Foreskin fibroblast (primary cell): ENCODE measurements at places on chromosomes 5 and 9.

GRCh38 chr5:179901462-179901861, 6.2 kb downstream of the TBC1D9B start:
- no peak for DNase-seq

- DNase-seq, result no peak
These were observed 145.5 kb upstream of the LHFPL2 start for GRCh38 chr5:78793907-78794662.

- DNase-seq, result no peak
These were observed 18.0 kb downstream of the IL5 start for GRCh38 chr5:132525299-132525724.

DNA sequence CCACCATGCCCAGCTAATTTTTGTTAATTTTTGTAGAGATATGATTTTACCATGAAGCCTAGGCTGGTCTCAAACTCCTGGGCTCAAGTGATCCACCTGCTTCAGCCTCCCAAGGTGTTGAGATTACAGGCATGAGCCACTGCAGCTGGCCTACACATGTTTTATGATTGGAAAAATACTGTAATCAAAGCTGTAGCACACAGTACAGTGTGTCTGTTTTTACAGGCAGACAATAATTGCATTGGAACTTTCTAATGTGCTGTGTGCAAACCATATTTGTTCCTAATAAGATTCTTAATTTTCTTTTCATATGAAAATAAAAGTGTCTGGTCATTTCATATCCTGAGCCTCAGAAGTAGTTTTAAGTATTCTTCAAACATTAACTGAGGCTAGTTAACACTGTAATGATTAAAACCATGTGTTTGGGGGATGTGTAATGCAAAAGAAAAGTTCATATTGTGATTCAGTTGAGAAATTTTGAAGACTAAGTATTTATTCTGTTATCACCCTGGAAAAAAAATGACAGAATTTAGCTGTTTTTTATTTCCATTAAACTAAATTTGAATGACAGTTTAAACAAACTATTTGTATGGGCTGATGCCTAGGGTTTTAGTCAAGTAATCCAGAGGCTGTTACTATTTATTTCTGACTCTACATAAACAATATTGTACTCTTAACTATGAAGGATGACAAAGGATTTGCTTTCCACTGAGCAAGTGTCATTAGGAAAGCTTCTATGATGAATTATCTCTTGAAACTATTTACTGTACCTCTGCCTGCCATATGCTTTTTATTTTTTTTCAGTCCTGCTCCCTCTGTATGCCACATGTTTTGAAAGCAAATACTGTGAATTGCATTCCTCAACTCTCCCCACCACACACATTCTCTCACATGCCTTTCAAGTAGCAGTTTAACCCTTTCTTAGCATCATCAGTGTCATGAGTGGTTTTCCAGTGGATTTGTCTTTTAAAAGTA, 111.5 kb downstream of the MTREX start:
- peak; percentile 63 for DNase-seq

DNA sequence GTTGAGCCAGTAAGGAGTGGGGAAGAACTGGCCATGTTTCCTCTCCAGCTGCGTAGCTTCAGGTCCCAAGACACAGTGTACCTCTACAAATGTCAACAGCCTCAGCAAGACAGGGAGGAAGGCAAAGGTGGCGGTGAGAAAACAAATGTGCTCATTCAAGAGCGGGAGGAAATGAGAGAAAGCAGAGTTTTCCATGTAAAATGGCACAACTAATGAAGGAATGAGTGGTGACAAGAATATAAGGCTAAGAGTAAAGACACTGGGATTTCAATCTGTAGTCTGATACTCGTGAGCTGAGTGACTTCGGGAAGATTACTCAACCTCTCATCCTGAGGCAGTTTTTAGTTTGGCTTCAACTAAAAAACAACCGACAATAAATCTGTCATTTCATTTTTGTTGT, 67.6 kb downstream of the DPYSL3 start:
- DNase-seq, result no peak

DNA sequence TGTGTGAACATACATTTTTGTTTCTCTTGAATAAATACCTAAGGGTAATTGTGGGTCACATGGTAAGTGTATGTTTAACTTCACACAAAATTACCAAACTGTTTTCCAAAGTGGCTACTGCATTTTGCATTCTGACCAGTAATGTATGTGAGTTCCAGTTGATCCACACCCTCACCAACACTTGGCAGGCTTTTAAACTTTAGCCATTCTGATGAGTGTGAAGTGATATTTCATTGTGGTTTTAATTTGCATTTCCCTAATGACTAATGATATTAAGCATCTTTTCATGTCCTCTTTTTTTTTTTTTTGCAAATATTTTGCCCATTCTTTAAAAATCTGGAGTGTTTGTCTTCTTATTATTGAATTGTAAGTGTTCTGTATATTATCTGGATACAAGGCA, 53.5 kb upstream of the MAST4 start:
- DNase-seq, result no peak

DNA sequence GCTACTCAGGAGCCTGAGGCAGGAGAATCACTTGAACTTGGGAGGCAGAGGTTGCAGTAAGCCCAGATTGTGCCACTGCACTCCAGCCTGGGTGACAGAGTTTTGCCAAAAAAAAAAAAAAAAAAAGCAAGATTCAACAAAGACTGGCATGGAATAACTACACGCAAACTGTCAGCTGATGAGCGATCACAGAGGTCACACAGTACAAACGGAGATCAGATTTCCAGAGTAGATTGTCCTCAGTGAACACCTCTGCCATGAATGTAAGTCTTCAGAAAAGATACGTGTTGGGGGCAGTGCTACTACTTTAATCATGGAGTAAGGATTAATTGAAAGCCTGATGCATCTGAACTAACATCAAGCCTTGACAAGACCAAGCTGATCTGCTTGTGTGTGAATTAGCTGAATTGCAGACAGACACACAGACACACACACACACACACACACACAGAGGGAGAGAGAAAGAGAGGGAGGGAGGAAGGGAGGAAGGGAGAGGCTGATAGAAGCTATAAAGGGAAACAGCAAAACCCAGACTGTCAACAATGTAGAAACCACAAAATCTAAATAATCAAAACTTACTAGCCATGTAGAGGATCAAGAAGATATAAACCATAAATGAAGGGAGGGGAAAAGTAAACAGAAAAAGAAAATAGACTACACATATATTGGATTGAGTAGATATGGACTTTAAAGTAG, 222.9 kb upstream of the ZNF462 start:
- no peak for DNase-seq

DNA sequence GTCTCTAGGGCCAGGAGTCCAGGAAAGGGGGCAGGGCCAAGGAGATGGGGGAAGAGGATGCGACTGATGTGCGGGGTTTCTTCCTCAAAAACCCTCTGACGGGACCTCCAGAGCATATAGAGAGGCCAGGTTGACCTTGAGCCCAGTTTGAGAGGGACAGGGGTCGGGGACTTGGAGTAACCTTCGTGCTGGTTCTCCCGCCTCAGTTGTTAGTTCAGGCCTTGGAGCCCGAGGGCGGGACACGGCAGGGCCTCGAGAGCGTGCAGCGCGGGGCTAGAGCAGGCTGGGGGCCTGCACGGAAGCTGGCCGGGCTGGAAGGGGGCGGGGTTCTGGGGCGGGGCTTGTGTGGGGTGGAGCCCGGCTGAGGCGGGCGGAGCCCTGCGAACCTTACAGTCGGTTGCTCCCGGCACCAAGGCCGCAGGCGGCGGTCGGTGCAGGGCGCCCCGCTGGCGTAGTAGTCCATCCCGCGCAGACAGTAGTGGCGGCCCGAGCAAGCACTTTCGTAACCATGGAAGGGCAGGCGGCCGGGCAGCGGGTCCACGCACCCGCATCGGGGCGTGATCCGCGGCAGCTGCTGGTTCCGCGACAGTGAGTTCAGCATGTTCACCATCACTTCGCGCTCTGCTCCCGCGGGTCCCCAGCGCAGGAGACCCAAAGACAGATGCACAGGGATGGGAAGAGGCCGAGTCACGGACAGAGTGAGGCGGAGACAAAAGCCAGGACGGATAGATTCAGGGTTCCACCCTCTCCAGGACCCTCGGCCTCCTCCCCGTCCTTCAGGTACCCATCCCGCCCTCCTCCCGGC, 4.0 kb upstream of the MYORG start:
- peak; percentile 86 for DNase-seq

GRCh38 chr5:160152901-160153300, 33.7 kb upstream of the PWWP2A start:
- DNase-seq, result no peak

GRCh38 chr9:5715548-5716127, 86.7 kb downstream of the RIC1 start:
- DNase-seq, result no peak

DNA sequence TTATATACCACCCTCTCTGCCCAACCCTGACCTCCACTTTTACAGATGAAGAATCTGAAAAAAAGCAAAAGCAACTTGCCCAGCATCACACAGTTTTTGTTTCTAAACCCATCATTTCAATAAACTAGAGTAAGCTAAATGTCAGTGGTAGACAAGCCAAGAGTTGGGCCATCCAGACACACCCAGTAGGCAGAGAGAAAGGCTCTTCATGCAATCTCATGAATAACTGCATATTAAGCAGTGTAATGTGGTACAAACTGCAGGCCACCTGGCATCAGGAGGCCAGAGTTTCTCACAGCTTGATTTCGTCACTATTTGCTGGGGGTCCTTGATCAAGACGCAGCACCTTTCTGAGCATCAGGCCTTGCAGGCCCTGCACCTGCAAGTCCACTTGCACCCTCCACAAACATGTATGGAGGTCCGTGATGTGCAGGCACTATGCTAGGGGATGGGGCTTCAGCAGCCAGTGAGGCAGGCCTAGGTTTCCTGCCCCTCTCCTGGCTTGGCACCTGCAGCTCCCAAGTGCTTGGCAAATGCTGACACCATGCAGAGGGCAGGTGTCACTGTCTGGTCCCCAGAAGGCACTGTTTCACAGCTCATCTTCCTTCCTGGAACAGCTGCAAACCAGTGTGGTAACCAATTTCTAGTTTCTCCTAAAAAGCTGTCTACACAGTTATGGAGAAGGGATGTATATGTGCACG, 29.8 kb downstream of the ADAM19 start:
- no peak for DNase-seq

DNA sequence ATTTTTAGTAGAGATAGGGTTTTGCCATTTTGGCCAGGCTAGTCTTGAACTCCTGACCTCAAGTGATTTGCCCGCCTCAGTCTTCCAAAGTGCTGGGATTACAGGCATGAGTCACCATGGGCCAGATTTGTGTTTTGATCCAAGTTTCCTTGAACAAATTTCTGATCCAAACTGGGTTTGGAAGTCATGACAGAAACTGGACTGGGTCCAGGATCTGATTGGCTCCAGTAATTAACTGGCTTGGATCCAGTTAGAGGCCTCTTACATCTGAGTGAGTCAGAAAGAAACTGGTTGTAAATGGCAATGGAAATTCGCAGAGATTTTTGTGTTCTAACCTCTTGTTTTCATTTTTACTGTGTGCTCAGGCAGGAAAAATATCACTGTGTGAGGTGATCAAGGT, 141.6 kb downstream of the SLC25A46 start:
- DNase-seq, result peak; percentile 83

DNA sequence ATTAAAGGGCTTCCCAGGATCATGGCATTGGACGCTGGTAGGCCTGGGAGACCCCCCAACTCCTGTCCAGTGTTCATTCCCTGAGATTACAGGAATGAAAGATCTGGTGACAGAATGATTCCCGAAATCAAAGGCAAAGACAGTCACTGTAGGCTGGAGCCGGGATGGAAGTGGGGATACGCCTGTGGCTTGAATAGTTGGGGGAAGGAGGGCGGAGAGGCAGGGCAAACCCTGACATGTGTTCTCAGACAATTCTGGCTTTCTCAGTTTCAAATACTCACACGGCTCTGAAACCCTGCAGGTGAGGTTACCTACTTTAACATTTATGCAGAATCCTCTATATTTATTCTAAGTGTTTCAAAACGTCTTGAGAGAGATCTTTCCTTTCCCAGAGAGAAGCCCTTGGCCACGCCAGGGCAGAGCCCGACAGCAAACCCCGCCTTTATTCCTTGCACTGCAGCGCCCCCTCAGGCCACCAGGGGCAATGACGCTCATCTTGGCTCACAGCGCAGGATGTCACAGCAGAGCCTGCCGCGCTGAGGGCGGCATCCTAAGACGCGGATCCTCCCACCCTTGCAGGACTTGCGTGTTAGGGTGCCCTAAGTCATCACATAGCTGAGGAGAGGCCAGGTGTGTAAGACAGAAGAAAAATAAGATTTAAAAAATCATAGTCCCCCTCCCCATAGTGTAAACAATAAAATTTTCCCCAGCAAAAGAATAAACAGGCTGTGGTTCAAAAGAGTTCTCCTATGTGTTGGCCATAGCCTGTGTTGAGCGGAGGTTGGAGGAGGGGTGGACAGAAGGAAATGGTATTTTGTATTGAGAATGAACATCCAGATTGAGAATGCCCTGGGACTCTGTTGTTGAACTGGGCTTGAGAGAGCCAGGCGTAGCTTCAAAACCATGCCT, 284.5 kb downstream of the NTRK2 start:
- DNase-seq, result no peak

GRCh38 chr5:96687812-96688453, 25.8 kb downstream of the CAST start:
- DNase-seq, result peak; percentile 71

GRCh38 chr9:105651806-105652205, 10.5 kb upstream of the TAL2 start:
- DNase-seq, result no peak

- DNase-seq, result no peak
These were observed 370.6 kb upstream of the PIK3R1 start for GRCh38 chr5:67844924-67845323.

DNA sequence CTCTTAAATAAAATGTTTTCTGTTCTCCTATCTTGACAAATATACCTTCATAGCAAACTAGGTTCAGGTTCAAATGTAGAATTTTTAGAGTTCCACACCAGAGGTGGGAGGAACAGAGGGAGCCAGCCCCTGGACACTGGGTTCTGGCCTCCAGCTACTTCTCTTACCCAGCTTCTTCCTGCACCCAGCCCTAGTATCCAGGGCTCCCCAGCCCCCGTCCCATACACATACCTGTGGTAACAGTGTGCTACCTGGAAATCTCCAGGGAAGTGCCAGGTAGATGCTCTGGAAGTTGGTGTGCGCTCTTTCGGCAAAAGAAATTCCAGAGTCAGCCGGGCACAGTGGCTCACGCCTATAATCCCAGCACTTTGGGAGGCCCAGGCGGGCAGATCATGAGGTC, 33.9 kb upstream of the IL6ST start:
- no peak for DNase-seq

DNA sequence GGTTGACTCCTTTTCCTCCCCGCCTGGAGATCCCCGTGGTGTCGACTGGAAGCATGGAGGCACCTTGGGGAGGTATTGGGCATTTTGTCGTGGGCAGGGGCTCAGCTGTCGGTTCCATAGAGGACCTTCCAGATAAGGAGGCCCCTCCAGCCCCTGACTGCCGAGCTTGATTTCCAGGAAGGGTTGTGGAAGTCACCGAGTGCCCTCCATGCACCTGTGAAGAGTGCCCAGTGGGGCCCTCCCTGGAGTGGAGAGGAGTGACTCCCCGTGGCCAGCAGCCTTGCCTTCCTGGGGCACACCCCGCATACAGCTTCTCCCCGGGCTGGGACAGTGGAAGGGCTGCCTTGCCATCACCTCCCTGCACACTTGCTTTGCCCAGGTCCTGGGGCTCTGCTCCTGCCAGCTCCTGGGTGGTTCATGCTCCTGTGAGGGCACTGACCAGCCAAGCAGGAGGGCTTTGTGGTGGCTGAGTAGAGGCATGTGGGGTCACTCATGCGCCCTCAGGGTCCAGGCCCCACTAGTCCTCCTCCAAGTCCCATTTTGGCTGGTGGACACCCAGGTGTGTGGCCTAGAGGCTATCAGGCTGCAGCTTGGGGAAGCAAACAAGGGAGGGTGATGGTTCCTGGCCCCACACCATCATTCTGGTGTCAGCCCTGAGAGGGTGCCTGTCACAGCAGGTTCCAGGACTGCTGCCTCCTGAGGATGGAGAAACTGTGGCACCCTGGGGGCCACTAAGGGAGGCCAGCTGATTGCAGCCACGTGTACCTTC, 133.0 kb downstream of the WNK2 start:
- no peak for DNase-seq
